ENCODE measurements at places on chromosomes 6 and 20.
A peak's percentile ranks its signal among the peaks of the same experiment; 100 is the strongest.

DNA sequence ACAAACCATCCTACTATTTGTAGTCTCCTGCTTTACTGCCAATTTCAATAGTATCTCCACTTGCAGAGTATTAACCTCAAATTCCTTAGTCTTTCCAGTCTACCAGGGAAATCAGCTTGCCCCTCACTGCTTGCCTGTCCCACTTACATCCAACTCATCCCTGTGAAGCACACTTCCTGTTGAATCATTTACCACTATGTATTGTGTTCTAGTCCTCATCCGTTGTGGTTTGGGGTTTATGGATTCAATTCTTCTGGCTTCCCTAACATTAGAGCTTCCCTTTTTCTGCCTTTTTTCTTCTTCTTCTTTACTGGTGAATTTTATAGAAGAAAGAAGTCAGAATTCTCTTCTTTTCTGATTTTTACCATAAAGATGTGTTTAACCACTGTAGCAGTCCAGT is 5.1 kb upstream of the TXLNB start:
- peak; percentile 39 for DNase-seq

DNA sequence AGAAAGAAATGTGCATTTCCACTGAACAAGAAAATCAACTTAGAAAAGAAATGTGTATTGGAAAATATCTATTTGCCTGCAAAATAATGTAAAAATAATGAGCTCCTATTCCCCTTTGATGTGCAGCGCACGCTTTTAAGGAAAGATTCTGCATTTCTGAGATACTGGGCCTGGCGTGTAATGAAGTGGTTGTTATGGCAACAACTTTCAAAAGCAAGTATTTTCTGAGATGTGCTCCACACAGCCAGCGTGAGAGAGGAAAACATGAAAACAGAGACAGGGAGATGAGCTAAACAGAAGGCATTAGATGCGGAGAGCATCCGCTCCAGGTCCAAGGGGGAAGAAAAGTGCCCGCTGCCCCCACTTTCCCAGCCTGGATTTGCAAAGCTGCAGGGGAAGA is 39.1 kb upstream of the GTSF1L start:
- no peak for DNase-seq

DNA sequence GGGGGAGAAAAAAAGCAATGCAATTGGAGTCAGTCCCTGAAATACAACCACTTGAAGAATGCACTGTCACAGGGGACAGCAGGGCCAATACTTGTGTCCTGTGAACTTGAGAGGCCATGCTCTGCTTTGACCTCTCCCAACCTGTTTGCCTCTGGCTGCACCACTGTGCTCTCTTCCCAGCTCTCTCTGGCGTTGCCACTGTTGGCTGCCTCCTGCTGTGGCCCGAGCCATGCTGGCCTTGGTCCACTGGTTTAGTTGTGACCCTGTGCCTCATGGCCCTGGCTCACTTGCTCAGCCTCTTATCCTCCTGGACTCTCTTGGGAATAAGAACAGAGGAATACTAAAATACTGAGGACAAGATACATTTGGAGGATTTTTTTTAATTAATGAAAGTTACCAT is 14.5 kb upstream of the FBXO30 start:
- DNase-seq: no peak

- DNase-seq: no peak
Observed at GRCh38 chr6:169072127-169073042, 181.3 kb downstream of the THBS2 start.

DNA sequence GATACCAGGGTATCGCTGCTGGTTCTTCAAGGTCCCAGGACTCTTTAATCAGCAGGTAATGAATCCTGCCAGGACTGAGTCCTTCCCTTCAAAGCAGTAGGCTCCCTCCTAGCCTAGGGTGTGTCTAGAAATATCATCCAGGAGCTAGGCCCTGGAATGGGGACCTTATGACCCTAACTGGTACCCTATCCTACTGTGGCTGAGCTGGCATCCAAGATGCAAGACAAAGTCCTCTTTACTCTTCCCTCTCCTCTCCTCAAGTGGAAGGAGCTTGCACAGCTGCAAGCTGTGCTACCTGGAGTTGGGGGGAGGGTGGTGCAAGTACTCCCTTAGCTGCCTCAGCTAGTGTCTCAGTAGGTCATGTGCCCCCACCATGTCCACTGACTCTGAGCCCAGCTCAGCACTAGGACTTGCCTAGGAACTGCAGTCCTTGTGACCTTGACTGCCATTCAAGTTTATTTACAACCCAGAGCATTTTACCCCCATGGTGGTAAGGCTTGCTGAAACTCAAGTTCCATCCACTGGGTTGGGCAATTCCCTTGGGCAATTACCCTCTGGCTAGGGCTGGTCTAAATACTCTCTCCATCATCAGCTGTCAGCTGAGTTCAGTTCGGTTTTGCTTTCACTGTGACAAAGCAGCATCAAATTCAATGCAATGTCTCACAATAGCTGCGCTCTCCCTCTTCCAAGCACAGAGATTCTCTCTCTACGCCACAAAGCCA is 48.4 kb upstream of the TOP1 start:
- no peak for DNase-seq

- no peak for DNase-seq
Observed at GRCh38 chr6:158729906-158730540, 80.2 kb downstream of the SYTL3 start.

All from fibroblast of skin of left quadriceps (primary cell).